Right renal pelvis (tissue), 4 donors: ENCODE measurements at places on chromosomes 2 and 18. TPM values are rescaled to one million over a fixed set of nuclear protein-coding genes. Genes with fewer than 3 reads are reported as not detected.

GRCh38 chr2:195967336-195967735 lies 101.3 kb downstream of the DNAH7 start:
- no peak for DNase-seq

GRCh38 chr2:134206031-134206430 lies 47.8 kb upstream of the MGAT5 start:
- no peak for DNase-seq

GRCh38 chr2:118750959-118751565 lies 96.4 kb downstream of the EN1 start:
- no peak for DNase-seq

DNA sequence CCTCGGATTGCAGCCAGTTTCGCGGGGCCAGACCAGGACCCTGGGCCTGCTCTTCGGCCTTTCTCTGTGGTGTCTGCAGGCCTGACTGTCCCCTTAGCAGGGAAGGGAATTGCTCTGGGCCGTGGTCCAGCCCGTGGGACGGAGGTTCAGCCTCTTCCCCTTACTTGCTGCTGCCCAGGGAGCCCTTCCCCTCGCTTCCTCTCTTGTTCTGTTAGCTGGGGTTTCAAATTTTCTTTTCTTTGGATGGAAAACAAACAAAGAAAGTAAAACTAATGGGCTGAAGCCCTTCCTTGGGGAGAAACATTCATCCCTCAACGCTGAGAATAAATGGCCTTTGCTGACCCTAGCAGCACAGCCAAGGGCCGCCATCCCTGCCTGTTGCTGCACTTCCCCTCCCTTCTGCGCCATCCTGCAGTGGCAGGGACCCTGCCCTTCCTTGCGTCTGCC lies 52.4 kb downstream of the ASAP2 start:
- DNase-seq: no peak

- DNase-seq: no peak
These were observed 54.7 kb downstream of the BCL2 start for GRCh38 chr18:63264871-63265270.

- no peak for DNase-seq
These were observed 482.7 kb downstream of the DLGAP1 start for GRCh38 chr18:3972291-3972930.

SYT4 gene
- 0.34 TPM for polyA plus RNA-seq

IL36B gene
- polyA plus RNA-seq: not detected

RRM2 gene
- polyA plus RNA-seq: 59.7 TPM
